Sigmoid colon (tissue), 7 donors: ENCODE measurements at places on chromosomes 13 and 19.
A peak's percentile ranks its signal among the peaks of the same experiment; 100 is the strongest.

DNA sequence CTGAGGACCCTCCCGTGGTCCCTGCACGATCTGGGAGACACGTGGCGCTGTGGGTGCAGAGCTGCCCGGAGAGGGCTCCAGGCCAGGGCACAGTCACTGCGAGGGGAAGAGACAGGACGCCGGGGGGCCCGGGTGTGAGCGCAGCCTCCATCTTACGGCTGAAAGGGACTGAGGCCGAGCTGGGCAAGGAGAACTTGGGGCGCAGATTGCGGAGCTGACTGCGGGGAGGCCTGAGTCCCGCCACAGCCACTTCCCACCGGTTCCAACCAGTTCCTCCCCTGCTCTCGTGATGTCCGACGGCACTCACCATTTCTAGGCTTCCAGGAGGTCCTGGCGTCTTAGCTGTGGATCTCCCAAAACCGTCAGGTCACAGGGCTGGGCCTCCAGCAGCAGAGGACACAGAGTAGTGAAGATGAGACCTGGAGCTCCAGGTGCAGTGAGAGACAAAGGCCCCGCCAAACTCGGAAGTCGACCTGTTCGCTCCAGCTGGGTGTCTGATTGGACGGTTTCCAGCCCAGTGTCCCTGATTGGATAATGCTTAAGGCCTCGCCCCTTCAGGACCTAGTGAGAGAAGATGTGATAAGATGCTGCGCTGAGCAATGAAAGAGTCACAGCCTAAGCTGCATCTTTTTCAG is 4.8 kb upstream of the ZNF253 start:
- H3K27ac ChIP-seq, result no peak overlapping the region
- H3K36me3 ChIP-seq, result no peaks in the 10 kb centered on the region

GRCh38 chr13:104286566-104287290 is 1220.5 kb upstream of the SLC10A2 start:
- no peaks in the 10 kb centered on the region for H3K27me3 ChIP-seq
- H3K4me3 ChIP-seq, result no peak overlapping the region
- H3K4me1 ChIP-seq, result no peaks in the 10 kb centered on the region
- no peak overlapping the region for H3K27ac ChIP-seq
- no peaks in the 10 kb centered on the region for H3K36me3 ChIP-seq

DNA sequence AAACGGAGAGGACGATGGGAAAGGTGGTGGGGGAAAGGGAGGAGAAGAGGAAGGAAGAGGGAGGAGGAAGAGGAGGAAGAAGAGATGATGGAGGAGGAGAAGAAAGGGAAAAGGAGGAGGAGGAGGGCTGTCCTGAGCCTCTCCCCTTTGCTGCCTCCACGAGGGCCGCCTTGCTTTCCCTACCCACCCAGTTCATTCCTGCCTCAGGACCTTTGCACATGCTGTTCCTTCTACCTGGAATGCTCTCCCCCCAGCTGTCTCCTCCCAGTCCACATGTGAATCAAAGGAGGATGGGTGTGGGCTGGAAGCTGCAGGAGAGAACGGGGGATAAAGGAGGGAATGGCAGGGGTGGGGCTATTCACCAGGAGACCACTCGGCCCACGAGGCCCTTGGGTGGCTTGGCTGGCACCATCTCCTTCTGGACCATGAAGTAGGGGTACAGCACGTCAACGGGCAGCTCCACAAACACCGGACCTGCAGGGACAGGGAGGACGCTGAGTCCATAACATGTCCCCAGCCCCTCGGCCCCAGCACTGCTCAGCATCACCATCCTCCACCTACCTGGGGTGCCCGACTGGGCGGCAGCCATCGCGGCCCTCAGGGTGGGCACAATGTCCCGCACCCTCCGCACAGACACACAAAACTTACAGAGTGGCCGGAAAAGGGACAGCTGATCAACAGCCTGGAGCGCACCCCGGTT is 15.3 kb downstream of the SYDE1 start:
- H3K36me3 ChIP-seq, result peaks cover 44% of the 10 kb centered on the region
- H3K27me3 ChIP-seq, result no peaks in the 10 kb centered on the region
- H3K4me3 ChIP-seq, result no peak overlapping the region

DNA sequence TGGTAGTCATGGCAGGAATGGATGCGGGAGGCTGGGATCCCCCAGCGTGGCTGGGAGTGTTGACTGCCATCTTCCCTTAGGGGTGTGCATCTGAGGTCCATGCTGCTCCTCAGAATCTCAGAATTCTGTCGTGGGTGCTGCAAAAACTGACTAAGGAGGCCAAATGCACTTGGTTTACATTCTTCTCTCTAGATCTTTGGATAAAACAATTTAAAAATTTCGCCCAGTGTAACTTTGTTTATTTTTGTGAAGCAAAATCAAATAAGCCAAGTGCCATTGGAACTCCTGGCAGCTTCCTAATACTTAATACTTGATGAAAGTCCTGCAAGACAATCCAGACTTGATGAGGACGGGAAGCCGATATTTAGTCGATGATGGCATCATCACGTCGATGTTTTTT is 27.8 kb upstream of the TM9SF2 start:
- H3K4me3 ChIP-seq, result no peak overlapping the region
- no peaks in the 10 kb centered on the region for H3K36me3 ChIP-seq
- H3K27ac ChIP-seq, result no peak overlapping the region

DNA sequence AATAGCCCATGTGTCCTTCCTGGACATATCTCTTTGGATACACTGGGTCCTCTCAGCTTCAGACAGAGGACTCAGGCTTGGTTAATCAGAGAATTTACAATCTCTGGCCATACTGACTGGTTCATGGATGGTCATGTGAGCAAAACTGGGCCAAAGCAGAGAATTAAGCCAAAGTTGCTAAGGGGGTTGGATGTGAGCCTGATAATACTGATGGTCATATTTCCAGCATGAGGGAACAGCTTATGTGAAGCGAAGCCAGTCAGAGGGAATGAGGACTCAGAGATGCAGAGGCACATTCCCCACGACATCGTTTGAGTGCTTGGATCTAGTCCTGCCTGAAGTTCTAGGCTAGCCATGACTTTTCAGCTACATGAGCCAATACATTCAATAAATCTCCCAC is 22.0 kb upstream of the LRRC4B start:
- no peaks in the 10 kb centered on the region for H3K4me1 ChIP-seq
- no peak overlapping the region for H3K27ac ChIP-seq
- DNase-seq, result no peak
- no peaks in the 10 kb centered on the region for H3K36me3 ChIP-seq
- H3K27me3 ChIP-seq, result no peaks in the 10 kb centered on the region

GRCh38 chr13:29847501-29847983 is 2.9 kb downstream of the UBL3 start:
- peak overlapping the region; percentile 99 for H3K27ac ChIP-seq
- H3K36me3 ChIP-seq, result no peaks in the 10 kb centered on the region
- H3K4me3 ChIP-seq, result peak overlapping the region; percentile 84
- H3K4me1 ChIP-seq, result peaks cover 41% of the 10 kb centered on the region
- no peak for DNase-seq

GRCh38 chr19:58538257-58539168 is 5.4 kb upstream of the TRIM28 start:
- H3K36me3 ChIP-seq, result no peaks in the 10 kb centered on the region
- H3K4me1 ChIP-seq, result peaks cover 16% of the 10 kb centered on the region
- peak overlapping the region; percentile 11 for H3K4me3 ChIP-seq
- peak; percentile 62 for DNase-seq

- no peak for DNase-seq
- H3K27me3 ChIP-seq, result no peaks in the 10 kb centered on the region
- H3K36me3 ChIP-seq, result peaks cover 28% of the 10 kb centered on the region
- no peak overlapping the region for H3K27ac ChIP-seq
- no peak overlapping the region for H3K4me3 ChIP-seq
These were observed 16.0 kb upstream of the GPI start for GRCh38 chr19:34348899-34349487.

DNA sequence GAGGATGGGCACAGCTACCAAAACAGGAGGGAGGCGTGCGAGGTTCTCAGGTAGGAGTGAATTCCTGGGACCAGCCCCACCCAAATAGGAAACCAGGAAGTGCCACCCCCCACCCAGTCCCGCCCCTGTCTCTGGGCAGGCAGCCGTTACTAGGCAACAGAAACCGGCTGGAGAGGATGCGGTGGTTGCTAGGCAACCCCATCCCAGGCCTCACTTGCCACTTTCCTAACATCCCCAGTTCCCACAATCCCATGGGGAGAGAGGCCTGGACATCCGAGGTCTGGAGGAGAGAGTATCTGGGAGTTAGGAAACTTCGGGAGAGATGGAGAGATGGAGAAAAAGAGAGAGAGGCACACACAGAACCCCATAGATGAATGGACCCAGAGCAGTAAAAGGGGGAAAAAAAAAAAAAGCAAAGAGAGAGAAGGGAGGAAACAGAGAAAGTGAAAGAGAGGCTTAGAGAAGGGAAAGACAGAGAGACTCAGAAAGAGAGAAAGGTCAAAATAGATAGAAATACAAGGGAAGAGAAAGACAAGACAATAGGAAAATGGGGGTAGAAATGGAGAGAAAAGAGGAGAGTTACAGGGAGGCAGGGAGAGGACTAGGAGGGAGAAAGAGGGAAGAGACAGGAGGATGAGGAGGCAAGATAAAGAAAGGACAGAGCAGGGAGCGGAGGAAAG is 3.8 kb downstream of the GRIK5 start:
- peaks cover 29% of the 10 kb centered on the region for H3K4me1 ChIP-seq
- no peak overlapping the region for H3K4me3 ChIP-seq
- H3K27ac ChIP-seq, result no peak overlapping the region
- no peaks in the 10 kb centered on the region for H3K27me3 ChIP-seq

GRCh38 chr19:38736036-38736412 is 8.2 kb downstream of the CAPN12 start:
- no peaks in the 10 kb centered on the region for H3K4me1 ChIP-seq
- H3K36me3 ChIP-seq, result peaks cover 6% of the 10 kb centered on the region
- H3K4me3 ChIP-seq, result peak overlapping the region; percentile 44
- DNase-seq, result peak; percentile 76
- peak overlapping the region; percentile 43 for H3K27ac ChIP-seq

DNA sequence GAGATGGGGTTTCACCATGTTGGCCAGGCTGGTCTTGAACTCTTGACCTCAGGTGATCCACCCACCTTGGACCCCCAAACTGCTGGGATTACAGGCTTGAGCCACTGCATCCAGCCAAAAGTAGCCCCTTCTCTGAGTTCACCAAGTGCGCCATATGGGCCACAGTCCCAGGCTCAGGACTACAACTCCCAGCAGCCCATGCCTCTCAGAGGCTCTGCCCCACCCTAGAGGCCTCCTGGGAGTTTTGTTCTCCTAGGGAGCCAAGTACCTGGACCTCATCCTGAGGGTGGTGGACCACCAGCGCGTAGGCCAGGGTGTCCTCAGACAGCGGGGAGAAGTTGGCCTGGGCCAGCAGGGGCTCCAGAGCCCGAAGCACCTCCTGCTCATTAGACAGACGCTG is 18.8 kb downstream of the TMEM143 start:
- DNase-seq, result no peak
- H3K27me3 ChIP-seq, result no peaks in the 10 kb centered on the region
- H3K4me3 ChIP-seq, result no peak overlapping the region
- H3K27ac ChIP-seq, result no peak overlapping the region
- H3K36me3 ChIP-seq, result no peaks in the 10 kb centered on the region
- H3K4me1 ChIP-seq, result no peaks in the 10 kb centered on the region

DNA sequence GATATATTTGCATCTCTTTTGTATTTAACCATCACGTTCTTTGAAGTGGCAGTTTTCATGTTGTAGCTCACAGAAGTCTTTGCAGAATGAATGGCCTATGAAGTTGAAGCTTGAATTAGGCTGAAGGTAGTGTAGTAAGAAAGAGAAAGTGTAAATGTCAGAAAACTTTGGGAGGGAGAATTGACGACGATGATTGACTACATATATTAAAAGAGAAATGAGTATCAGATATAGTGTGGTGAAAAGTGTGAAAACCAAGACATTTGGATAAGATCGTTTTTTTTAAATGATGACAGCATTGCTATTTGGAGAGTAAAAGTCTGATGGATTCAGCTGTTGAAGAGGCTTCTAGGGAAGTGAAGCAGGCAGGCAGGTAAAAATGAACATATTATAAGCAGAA is 14.6 kb upstream of the GPC5 start:
- DNase-seq, result no peak
- H3K27me3 ChIP-seq, result no peaks in the 10 kb centered on the region
- no peak overlapping the region for H3K27ac ChIP-seq
- H3K36me3 ChIP-seq, result no peaks in the 10 kb centered on the region
- H3K4me1 ChIP-seq, result no peaks in the 10 kb centered on the region

- H3K4me3 ChIP-seq, result no peak within 1 kb of the TSS
- H3K4me1 ChIP-seq, result peaks cover 23% of the 10 kb centered on the region
- no peak within 1 kb of the TSS for H3K27ac ChIP-seq
- H3K36me3 ChIP-seq, result no peaks in the 10 kb centered on the region
- DNase-seq, result no peak
These were observed at the start of gene SHISA7 for GRCh38 chr19:55443045-55443823. TSS of gene SHISA7 (minus strand) at chr19:55443300. CDS start at chr19:55442863, 437 bp downstream.

DNA sequence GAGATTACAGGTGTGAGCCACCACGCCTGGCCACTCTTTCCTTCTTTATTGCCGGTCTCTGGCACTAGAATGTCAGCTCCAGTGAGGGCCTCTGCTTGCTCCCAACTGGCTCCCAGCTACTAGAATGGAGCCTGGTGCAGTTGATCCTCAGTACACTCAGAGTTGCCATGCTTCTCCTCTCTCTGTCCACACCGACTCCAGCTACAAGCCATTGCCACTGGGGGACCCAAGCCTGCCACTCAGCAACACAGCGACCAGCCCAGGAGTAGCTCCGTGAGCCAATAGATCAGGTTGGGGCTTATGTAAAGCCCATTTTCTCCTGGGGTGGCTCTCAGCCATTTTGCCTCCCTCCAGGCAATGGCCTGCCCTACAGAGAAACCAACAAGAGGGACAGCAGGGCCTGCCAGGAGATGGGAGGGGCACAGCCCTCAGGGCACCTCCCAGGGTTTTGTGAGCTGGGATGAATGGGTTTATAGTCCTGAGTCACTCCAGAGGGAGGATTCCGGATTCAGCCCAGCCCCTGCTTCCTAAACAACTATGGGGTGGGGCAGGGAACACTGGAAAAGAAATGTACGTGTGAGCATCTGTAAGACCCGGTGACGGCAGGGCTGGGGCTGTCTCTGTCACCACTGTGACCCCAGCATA is 36.5 kb downstream of the OPA3 start:
- DNase-seq, result no peak
- H3K4me1 ChIP-seq, result peaks cover 9% of the 10 kb centered on the region
- H3K36me3 ChIP-seq, result peaks cover 5% of the 10 kb centered on the region

- H3K27me3 ChIP-seq, result no peaks in the 10 kb centered on the region
- DNase-seq, result no peak
- no peaks in the 10 kb centered on the region for H3K36me3 ChIP-seq
- H3K4me3 ChIP-seq, result no peak overlapping the region
- peak overlapping the region; percentile 96 for H3K27ac ChIP-seq
These were observed 8.9 kb downstream of the ACTN4 start for GRCh38 chr19:38656171-38656981.
